Adrenal gland (tissue), 19 donors: ENCODE measurements at places on chromosomes 2 and 18.

- peak; percentile 29 for DNase-seq
These were observed 92.8 kb downstream of the TRIB2 start for GRCh38 chr2:12809526-12809925.

- DNase-seq: peak; percentile 91
These were observed at the start of gene MERTK for GRCh38 chr2:111897924-111898702. TSS of gene MERTK (plus strand) at chr2:111898607. CDS start at chr2:111898736, 129 bp downstream.

DNA sequence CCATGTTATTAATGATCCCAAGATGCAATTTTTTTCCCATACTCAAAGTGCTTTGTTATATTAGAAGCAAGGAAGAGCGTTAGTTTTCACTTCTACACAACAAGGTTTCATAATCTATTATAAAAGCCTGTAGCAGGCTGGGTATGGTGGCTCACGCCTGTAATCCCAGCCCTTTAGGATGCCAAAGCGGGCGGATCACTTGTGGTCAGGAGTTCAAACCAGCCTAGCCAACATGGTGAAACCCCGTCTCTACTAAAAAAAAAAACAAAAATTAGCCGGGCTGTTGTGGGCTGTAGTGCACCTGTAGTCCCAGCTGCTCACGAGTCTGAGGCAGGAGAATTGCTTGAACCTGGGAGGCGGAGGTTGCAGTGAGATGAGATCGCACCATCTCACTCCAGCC is 19.0 kb upstream of the SERPINB2 start:
- DNase-seq: no peak

DNA sequence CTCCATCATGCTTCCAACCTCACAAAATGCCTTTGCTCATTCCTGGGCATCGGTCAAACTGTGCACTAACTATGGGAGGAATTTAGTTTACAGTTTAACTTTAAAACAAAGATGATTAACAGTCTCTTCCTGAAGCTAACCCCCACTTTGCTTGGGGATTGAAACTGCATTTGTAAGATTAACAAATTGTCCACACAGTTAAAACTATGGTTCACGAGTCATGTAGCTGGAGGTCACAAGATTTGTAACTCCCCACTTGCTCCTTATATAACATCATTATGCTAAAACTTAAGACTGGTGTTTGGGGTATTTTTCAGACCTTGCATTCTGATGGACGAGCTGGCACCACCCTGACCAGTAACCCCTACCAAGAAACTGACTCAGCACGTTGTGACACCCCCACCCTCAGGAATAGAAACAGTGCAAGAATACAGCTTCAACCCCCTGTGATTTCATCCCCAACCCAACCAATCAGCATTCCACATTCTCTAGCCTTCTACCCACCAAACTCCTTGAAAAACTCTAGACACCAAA is 252.3 kb downstream of the MBD5 start:
- DNase-seq: no peak

GRCh38 chr2:156004459-156004858 is 328.1 kb downstream of the NR4A2 start:
- no peak for DNase-seq

- DNase-seq: no peak
These were observed 21.9 kb downstream of the SLC4A1AP start for GRCh38 chr2:27685577-27685976.

- DNase-seq: no peak
These were observed 262.4 kb downstream of the NBAS start for GRCh38 chr2:15298770-15299169.

GRCh38 chr2:30332791-30333453 is 101.6 kb downstream of the LBH start:
- DNase-seq: no peak

- no peak for DNase-seq
These were observed 50.6 kb downstream of the PXDN start for GRCh38 chr2:1693723-1694122.

GRCh38 chr18:74806700-74807416 is 209.2 kb downstream of the ZNF407 start:
- no peak for DNase-seq

GRCh38 chr18:57890266-57890665 is 87.2 kb upstream of the ATP8B1 start:
- DNase-seq: no peak

GRCh38 chr2:174597009-174597344 is 627 bp downstream of the WIPF1 start:
- no peak for DNase-seq

- DNase-seq: no peak
These were observed 321.7 kb upstream of the THSD7B start for GRCh38 chr2:136443661-136444060.

DNA sequence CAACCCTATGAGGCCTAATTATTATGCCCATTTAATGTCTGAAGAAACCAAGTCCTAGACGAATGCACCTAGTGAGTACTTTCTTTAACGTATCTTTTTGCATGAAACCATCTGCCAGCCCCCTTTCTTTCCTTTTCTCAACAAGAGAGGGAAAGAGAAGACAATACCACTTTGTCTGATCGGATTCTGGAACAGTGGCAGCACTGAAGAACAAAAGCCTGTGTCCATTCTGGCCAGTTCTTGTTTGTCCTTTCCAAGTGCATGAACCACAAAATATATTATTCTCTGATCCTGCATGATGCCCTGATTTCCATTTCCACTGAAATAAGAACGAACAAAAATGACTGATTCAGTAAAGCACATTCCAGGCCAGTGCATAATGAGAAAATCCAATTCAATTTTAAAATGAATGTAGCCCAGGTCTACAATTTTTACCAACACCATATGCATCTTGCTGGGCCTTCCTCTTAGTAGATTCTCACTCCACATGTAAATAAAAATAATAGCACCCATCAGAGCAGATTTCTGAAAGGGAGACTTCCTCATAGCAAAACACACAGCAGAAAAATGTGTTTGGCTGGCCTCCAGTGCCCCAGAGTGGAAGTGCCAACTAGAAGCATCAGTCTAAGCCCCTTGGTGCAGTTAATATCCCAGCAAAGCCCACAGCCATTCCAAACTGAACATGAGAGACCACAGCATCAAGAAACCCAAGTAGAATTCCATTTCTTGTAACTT is 422.6 kb upstream of the ID2 start:
- DNase-seq: no peak

- DNase-seq: no peak
These were observed 26.8 kb downstream of the ITM2C start for GRCh38 chr2:230891509-230891908.

- DNase-seq: no peak
These were observed 160.1 kb downstream of the ALK start for GRCh38 chr2:29761278-29761677.

- no peak for DNase-seq
These were observed 905.6 kb downstream of the TMEM182 start for GRCh38 chr2:103667335-103667884.

DNA sequence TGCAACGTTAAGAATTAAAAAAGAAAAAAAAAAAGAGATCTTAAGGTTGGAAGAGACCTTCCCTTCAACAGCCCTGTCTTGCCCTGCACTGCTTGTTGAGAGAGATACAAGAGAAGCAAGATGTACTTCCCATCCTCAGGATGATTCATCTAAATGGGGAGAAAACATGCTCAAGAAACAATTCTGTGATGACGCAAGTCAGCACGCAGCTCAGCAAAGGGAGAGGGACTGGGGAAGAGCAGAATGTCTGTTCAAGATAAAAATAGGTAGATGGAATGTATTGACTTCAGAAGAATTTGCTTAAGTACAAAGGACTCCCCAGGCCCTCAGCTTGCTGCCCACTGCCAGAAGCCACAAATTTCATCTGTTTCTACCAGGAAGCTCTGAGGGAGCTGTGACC is 198.2 kb upstream of the SPRED2 start:
- DNase-seq: no peak

DNA sequence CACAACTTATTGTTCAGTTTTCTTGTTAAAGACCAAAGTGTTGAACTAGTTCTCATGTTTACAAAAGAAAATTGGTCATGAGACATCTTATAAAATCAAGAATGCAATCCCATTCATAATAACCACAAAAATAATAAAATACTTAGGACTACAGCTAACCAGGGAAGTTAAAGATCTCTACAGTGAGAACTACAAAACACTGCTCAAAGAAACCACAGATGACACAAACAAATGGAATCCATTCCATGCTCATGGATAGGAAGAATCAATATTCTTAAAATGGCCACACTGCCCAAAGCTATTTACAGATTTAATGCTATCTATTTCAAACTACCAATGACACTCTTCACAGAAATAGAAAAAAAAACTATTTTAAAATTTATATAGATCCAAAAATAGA is 1354.8 kb upstream of the CDH2 start:
- no peak for DNase-seq
